ENCODE measurements at places on chromosomes 11 and 22.

- DNase-seq, result no peak
Observed at GRCh38 chr11:134630861-134631260, 218.8 kb upstream of the B3GAT1 start.

- peak; percentile 91 for DNase-seq
Observed at GRCh38 chr11:96219981-96220623, 122.9 kb downstream of the MAML2 start.

GRCh38 chr22:19040391-19040861 lies 81.8 kb downstream of the DGCR2 start:
- DNase-seq, result no peak

DNA sequence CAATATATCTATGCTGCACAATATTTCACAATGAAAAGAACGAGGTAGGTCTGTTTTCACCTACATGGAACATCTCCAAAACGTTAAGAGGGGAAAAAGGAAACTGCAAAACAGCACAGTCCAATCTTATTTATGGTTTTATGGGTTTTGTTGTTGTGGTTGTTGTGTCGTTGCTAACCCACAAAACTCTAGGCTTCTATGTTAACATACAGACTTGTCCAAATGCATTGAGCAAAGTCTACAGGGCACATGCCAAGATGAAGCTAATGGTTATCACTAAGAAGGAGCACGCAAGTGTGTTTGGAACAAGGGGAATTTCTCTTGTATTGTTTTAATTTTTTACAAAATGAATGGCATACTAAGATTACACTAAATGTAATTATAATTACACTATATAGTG lies 48.6 kb downstream of the AHNAK start:
- no peak for DNase-seq

- no peak for DNase-seq
Observed at GRCh38 chr22:35521358-35522224, 19.0 kb upstream of the RASD2 start.

- no peak for DNase-seq
Observed at GRCh38 chr11:33703788-33704187, 3.2 kb upstream of the C11orf91 start.

- DNase-seq, result no peak
Observed at GRCh38 chr11:115080923-115081680, 402.8 kb downstream of the NXPE2 start.

DNA sequence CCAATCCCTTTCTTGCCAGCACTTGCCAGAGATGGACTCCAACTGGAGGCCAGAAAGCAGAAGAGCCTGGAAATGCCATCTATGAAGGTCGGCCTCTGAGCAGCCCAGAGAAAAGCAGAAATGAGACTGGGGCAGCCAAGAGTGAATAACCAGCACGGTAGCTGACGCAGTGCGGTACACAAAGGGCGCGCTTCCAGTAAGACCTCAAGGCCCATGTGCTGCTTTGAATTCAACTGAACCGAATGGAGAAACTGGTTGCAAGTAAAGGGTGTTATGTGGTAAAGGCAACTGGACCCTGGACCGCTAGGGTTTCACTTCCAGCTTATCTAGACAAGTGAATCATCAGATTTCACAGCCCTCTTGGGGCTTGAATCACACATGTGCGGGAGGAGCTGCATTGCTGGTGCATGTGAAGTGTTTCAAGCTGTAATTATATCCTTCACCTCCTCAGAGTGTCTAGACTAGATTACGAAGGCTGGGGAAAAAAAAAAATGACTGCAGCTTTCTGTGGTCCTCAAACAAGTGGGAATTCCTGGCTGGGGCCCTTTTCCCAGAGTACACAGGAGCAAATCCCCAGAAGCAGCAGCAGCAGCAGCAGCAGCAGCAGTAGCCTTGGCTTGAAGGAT lies 128.9 kb downstream of the CCDC34 start:
- DNase-seq, result peak; percentile 85

GRCh38 chr11:102283116-102283485 lies 34.2 kb upstream of the BIRC3 start:
- DNase-seq, result no peak

- DNase-seq, result no peak
Observed at GRCh38 chr22:29901354-29901753, 18.4 kb downstream of the MTMR3 start.

DNA sequence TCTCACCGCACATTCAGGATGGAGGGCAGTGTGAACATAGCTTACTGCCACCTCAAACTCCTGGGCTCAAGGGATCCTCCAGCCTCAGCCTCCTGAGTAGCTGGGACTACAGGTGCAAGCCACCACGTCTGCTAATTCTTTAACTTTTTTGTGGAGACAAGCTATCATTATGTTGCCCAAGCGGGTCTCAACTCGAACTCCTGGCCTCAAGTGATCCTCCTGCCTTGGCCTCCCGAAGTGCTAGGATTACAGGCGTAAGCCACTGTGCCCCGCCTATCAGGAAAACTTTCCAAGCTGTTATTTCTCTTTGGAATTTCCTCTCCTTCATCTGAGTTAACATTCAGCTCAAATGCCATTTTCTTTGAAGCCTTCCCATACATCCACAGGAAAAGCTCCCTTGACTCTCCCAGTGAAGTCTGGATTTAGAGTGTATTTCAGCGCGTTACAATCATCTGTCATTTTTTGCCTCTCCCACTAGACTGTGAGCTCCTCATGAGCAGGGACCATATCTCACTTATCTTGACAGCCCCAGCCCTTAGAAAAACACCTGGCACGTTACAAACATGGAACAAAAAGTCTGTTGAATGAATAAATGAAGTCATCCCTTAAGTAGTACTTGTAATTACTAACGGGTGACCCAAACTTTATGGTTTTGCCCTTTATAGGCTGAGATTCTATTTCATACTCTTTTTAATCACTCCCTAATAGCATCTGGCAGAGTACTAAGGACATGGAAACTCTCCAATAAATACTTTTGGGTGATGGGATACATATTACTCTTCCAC lies 2.2 kb downstream of the MRTFA start:
- no peak for DNase-seq

- DNase-seq, result no peak
Observed at GRCh38 chr11:127376301-127376700, 375.7 kb upstream of the KIRREL3 start.

- no peak for DNase-seq
Observed at GRCh38 chr11:135073381-135073780, 661.3 kb upstream of the B3GAT1 start.

DNA sequence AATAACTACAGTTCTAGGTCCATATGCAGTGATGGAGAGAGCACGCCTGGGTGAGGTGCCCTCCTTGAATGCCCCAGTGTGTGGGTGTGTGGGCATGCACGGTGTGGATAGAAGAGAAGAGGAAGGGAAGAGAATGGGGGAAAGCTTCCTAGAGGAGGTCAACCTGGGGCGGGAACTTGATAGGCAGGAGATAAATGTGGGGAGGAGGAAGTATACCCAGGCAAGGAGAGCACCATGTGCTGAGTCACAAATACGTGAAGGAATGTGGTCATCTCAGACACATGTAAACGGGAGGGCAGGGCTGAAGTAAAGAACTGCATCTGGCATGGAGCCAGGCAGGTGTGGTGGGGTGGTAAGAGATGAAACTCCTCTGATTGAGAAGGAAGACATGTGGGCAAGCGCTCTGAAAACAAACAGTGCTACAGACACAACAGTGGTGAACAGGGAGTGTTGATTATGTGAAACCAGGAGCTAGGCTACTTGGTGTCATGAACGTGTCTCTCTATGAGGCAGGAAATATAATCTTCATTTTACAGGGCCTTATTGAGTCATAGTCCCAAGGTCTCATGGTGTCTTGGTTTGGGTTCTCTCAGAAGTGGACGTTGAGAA lies 61.5 kb upstream of the EED start:
- no peak for DNase-seq

GRCh38 chr22:49140911-49141665 lies 686.6 kb downstream of the BRD1 start:
- no peak for DNase-seq

DNA sequence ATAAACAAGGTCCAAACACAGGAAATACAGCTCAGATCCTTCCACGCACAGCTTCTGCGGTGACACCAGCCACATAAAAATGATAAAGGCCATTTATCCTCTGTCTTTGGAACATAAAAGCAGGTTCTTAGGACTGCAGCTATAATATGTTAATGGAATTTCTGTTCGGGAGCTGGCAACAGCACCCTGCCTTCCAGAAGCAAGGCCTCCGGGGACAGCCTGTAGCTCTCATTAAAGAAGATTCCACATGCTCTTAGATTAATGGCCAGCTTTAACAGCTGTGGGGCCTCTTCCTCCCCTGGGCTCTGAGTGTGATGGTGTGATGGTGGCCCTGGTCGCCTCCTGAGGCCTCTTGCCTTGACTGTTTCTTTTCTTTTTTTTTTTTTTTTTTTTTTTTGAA lies 137.3 kb downstream of the CACNA1I start:
- no peak for DNase-seq

DNA sequence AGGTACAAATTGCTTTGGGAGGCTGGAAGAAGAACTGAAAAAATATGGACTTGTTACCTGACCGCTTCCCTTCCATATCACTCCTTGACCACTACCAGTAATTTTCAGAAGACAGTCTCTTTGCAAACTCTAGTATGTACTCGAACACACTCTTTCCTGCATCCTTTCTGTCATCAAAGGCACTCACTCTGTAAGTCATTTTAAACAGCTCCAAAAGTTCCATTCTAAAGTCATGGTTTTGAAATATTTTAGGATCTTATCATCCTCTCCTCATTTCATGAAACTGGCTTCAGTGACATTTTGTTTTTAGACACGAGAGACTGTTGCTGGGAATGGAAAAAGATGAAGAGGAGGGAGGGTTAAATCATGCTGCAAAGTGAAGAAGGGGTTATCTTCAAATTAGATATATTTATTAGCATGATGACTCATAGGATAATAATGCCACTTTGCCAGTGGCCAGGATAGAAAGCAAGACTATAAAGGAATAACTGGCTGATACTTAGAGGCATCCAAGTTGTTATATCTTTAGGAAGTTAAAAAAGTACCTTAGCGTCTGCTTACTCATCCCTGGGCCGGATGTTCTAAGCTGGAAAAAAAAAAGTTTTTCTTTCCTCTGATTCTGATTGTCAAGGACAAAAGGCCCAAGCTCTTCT lies 549.3 kb downstream of the METTL15 start:
- DNase-seq, result peak; percentile 54

DNA sequence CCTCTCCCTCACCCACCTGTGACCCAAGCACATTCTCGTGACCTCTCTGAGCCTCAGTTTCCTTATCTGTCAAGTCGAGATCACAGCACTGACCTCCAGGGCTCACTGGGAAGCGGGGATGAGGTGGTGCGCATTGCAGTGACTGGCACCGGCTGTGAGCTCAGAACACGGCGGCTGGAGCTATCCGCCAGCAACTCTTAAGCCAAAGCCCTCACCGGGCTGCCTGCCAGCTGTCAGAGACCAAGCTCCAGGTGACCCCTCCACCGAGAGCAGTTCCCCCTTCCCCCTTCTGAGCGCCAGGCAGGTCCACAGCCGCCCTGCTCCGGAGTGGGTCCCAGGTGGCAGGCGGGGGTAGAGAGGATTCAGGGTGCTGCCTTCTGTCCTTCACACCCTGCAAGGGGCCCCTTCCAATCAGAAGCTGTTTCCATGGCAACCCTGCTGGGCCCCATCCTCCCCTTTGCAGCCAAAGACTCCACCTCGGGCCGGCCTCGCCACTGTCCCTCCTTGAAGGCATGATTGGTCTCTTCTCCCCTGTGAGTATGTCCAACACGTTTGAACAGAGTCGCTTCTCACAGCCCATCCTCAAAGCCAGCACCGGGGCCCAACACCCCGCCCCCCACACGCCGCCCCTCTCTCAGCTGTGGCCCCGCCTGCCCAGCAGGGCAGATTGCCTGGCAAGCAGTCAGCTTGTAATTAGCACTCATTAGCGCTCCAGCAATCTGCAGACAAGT lies 98.7 kb downstream of the WNT7B start:
- DNase-seq, result no peak

- no peak for DNase-seq
Observed at GRCh38 chr11:44165432-44165831, 70.0 kb downstream of the EXT2 start.

DNA sequence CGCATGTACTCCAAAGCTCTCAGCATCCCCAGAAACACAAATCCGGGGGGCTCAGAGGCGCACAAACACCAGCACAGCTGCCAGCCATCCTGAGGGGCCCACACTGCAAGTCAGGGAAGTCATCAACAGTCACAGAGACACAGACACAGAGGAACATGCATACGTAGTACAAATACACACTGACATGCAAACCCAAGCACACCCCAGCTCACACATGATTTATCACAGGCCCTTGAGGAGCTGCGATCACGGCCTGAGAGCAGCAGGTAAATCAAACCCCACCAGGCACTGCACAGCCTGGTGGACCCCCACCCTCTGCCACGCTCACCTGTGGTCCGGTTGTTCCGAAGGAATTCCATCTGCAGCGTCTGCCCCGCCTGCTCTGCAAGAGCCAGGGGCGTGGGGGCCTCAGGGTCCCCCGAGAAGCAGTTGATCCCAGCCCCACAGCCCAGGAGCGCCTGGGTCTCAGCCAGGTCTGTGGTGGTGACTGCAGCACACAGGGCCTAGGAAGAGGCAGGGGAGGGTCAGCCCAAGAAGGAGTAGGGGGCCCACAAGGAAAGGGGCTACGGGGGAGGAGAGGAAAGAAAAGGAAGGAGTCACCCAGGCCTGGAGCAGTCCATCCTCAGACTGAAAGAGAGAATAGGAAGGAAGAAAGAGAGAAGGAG lies 28.5 kb upstream of the PDE2A start:
- DNase-seq, result no peak

Data from mesenchymal stem cell (in vitro differentiated cells and primary cell).